Skeletal muscle tissue (tissue), 5 donors: ENCODE measurements at places on chromosomes 2 and 18. TPM values are rescaled to one million over a fixed set of nuclear protein-coding genes. Genes with fewer than 3 reads are reported as not detected.

MRPL33 gene
- 121 TPM for total RNA-seq

ASPRV1 gene
- 1.6 TPM for total RNA-seq

METAP1D gene
- 8.9 TPM for total RNA-seq

ADD2 gene
- total RNA-seq: 2.6 TPM

CNGA3 gene
- total RNA-seq: 0.52 TPM

TMEM178A gene
- 4.7 TPM for total RNA-seq

CXCR1 gene
- total RNA-seq: 0.52 TPM

SPRED2 gene
- 7.8 TPM for total RNA-seq
